ENCODE measurements at places on chromosomes 2 and 18. TPM values are rescaled to one million over a fixed set of nuclear protein-coding genes. Genes with fewer than 3 reads are reported as not detected.

PCARE gene
- total RNA-seq, result not detected

PRKAG3 gene
- not detected for total RNA-seq

UGT1A8 gene
- total RNA-seq, result not detected

RGPD3 gene
- total RNA-seq, result not detected

GRCh38 chr2:38380397-38381130 is 3.5 kb upstream of the ATL2 start:
- no peak for DNase-seq

DNA sequence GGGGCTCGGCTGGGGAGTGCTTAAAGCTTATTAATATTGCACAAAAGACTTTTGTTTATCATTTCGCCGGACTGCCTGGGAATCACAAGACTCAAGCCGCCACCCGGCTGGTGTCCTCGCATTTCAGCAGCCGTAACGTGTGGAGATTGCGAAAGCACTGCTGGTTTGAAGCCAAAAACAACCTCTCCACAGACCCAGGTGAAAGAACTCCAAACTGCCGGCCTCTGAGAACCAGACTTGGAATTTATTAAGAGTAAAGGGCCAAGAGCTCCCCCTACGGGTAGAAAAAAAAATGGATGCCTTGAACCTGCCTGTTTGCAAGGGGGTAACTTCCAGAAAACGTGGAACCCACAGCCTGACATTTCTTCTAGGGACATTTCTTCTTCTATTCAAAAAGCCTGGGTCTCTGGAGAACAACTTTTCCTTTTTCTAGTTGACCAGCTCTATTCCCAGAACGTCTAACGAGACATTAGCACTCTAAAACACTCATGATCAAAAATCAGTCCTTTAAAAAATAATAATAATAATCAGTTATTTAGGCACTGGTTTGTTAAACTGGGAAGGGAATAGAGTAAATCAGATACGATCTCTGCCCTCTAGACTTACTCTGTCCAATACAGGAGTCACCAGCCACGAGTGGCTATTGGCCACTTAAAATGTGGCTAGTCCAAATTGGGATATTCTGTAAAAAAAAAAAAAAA is 216.3 kb downstream of the C1D start:
- peak; percentile 91 for DNase-seq

GRCh38 chr2:10828346-10828745 is 15.8 kb upstream of the PDIA6 start:
- no peak for DNase-seq

GRCh38 chr2:199756743-199757142 is 94.2 kb downstream of the FTCDNL1 start:
- DNase-seq, result no peak

DNA sequence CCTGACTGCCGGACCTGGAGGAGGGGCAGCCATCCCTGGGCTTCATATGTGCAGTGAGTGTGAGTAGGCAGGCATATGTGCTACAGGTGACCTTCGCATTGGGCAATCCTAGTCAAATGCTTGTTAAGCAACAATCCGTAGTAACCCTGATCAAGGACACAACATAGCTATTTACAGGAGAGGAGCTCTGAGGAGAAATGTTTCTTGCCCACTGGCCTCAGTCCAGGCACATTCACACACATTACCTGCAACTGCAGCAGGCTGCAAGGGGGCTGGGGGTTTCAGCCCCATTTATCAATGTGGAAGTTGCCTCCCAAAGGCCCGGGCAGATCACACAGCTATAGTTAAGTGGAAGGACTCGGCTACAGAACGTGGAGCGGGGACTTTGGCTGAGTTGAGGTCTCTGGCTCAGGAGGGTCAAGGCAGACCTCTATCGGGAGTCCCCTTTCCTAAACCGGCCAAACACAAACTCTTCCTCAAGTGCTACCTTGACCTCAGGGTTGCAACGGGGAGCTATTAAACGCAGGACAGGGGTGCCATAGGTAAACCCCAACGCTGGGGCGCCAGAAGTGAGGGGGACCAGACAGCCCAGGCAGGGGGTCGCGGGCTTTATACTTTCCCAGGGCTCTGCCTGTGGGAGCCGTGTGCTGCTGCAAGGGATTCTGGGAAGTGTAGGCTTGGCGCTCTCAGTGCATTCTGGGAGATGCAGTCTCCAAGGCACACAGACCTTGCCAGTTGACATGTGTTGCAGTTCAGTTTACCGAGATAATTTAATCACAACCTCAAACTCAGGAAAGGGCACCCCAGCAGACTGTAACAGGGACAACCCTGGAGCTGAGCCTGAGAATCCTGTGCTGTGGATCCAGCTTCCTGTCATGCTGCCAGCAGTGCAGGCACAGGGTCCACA is 9.4 kb downstream of the KHK start:
- DNase-seq, result peak; percentile 15

GRCh38 chr2:175181104-175181876 is at the start of gene ATP5MC3:
TSS of gene ATP5MC3 (minus strand) at chr2:175181710. CDS start at chr2:175181393, 317 bp downstream.
- peak; percentile 89 for DNase-seq

GRCh38 chr18:63016270-63016669 is 300.9 kb downstream of the PHLPP1 start:
- peak; percentile 19 for DNase-seq

DNA sequence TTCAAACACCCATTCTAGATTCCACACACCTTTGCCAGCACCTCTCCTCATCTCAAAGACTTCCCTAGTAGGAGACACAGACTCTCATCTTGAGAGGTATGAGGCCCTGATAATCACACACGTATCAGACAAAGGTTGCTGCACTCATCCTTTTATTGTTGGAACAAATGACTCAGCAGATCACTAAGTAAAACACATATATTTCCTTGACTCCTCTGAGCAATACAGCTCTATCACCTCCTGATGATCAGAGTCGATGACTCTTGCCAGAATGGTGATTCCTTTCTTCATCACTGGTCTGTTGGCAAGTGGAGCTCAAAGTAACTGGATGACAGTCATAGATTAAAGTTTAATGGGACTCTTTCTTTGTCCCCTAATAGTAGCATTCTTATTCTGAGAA is 1049.2 kb upstream of the ZEB2 start:
- DNase-seq, result peak; percentile 60

DNA sequence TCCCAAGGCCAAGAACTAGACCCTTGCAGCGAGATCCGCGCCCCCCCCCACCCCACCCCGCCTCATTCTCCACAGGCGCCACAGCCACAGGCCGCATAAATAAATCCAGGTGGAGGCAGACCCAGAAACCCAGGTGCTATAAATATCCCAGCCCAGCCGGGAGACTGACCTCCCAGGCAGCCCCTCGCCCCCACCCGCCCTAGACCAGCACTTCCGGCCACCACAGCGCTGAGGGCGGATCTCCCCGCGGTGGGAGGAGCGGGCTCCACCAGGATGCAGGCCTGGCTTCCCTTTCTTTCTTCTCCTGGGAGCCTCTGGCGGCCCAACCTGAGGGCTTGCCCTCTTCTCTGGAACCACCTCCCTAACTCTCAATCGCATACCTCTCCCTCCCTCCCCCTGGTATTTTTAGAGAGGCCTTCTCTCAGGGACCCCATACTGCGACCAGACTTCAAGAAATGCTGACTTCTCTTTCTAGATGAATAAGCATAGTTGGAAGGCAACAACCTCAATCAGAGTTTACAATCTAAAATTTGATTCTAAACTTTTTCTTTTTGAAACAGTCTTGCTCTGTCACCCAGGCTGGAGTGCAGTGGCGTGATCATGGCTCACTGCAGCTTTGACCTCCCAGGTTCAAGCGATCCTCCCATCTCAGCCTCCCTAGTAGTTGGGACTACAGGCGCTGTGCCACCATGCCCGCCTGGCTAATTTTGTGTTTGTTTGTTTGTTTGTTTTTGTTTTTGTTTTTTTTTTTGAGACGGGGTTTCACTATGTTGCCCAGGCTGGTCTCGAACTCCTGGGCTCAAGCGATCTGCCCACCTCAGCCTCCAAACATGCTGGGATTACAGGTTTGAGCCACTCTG is 55.0 kb downstream of the PKDCC start:
- DNase-seq, result no peak

DNA sequence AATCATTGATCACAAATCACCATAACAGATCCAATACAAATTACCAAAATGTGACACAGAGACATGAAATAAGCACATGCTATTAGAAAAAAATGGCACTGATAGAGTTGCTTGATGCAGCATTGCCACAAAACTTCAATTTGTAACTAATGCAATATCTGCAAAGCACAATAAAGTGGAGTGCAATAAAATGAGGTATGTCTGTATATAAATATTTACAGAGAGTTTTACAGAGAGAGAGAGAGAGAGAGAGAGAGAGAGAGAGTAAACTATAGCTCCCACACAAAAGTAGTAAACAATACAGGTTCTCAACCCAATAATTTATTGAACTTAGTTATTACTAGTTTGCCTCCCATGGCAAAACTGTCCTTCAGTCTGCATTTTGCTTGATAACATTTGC is 1807.0 kb downstream of the SUCLG1 start:
- DNase-seq, result no peak

DNA sequence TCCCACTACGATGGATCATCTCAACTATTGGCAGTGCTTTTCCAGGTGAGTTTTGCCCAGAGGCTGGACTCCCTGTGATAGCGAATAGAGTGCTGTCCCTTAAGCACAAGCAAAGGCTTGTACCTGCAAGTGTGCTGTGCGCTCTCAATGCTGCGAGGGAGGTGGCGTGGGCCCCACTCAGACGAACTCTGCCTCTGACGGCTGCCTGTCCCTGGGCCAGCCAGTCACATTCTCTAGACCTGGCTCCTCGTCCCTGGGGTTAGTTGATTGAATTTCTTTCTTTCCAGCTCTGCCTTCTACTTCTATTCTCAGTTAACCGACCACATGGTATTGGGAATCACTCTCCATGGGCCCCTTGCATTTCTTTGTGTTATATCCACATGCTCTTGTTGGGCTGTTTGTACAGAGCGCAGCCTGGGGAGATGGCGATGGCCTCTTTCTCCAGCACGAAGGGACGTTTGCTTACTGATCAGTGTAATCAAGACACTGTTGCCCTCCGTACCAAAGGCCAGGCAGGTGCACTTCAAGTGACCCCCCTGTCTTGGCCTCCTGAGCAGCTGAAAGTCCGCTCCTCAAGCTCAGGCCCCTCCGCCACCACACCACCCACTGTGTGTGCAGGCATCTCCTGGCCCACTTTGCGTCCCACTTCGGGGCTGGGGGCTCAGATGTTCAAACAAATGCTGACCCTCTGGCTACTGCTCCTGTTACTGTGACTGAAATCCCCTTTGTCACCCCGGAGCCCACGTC is 151.3 kb downstream of the ZNF236 start:
- DNase-seq, result no peak

DNA sequence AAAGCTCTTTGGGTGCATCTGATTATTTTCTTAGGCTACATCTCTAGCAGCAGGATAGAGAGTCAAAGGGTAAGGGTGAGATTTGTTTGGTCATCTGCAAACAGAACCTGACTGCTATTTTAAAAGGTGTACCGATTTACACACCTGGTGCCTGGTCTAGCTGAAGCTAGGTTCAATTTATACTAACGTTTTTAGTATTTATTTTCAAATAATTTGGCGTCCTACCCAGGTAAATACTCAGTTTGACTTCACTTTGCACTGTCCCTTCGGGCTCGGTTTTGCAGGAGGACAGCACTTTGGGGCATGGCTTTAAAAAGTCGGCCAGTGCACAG is 683 bp downstream of the PTRHD1 start:
- no peak for DNase-seq
